ENCODE measurements at places on chromosomes 13 and 19.
A peak's percentile ranks its signal among the peaks of the same experiment; 100 is the strongest.

DNA sequence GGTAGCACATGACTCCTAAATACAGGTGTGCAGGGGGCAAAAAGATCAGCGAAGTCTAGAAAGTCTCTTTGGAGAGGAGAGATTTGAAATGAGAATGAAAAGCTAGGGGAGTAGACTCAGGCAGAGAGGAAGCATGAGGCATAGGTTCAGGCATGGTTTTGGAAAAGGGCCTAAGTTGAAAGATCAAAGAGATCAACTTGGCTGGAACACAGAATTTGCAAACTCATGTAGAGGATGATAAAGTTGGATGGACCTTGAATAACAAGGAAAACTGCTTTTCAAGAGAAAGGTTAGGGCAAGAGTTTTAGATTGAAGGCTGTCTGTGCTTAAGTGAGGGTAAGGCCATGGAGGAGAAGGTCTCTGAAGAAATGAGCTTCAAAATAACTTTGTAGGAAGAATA, 47.4 kb upstream of the UBAC2 start:
- DNase-seq: no peak

DNA sequence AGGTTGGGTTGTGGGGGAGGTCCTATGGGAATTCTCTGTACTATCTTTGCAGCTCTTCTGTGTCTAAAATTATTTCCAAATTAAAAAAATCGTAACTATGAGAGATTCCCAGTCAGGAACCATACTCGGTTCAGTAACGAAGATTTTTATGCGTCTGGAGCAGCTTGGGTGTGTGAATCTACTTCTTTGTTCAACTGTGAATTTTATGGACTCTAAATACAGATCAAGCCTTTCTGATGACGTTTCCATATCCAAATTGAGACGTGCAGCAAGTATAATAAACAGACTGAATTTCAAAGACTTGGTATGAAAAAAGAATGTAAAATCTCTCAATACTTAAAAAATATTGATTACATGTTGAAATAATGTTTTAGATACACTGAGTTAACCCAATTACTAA, 30.9 kb downstream of the MLLT1 start:
- no peak for DNase-seq

- DNase-seq: no peak
Observed at GRCh38 chr13:113093580-113094409, 11.8 kb upstream of the F7 start.

- DNase-seq: peak; percentile 78
Observed at GRCh38 chr19:3154957-3155736, 19.3 kb downstream of the GNA15 start.

DNA sequence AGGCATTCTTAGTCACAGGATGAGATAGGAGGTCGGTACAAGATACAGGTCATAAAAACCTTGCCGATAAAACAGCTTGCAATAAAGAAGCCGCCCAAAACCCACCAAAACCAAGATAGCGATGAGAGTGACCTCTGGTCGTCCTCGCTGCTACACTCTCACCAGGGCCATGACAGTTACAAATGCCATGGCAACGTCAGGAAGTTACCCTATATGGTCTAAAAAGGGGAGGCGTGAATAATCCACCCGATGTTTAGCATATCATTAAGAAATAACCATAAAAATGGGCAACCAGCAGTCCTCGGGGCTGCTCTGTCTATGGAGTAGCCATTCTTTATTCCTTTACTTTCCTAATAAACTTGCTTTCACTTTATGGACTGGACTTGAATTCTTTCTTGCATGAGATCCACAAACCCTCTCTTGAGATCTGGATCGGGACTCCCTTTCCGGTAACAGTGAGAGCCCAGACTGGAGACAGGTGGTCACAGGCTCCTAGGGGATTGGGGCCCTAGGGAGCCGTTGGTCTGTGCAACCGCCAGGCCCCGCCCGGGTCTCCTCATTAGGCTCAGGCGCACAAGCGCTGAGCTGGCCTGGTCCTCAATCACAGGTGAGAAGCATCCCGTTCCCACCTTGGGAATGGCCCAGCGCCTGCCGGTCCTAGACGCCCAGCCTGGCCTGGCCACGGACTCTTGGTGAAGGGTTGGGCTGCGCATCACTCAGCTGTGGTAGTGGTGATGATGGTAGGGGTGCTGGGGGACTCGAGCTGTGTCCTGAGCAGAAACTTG, 10.9 kb upstream of the ZNF544 start:
- no peak for DNase-seq

DNA sequence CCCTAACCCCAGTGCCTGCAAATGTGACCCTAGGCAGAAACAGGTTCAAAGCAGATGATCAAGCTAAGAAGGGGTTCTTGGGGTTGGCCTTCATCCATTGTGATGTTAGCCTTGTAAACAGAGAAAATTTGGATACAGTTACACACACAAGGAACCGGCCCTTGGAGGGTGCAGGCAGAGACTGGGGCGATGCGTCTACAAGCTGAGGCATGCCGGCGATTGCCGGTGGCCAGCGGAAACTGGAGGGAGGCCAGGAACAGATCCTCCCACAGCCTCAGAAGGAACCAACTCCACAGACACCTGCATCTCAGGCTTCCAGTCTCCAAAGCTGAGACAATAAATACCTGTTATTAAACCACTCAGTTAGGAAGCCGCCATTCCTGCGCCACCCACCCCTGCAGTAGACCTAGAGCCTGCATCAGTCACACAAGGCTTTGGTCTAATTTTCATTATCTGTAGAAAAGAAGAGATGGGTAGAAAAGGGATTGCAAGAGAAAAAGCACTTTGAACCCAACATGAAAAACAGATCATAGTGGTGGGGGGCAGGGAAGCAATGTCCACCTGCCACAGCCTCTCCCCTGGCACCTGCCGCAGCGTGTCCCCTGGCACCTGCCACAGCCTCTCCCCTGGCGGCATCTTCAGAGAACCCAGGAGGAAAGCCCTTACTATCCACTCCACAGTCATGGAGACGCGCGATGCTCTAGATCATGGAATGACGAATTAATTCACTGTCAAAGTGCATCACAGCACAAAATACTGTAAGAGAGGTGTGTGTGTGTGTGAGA, 119.7 kb upstream of the SOX1 start:
- DNase-seq: no peak

- DNase-seq: no peak
Observed at GRCh38 chr13:43742911-43743310, 43.9 kb downstream of the ENOX1 start.

- peak; percentile 90 for DNase-seq
Observed at GRCh38 chr19:47240996-47241918, 10.3 kb upstream of the BBC3 start.

GRCh38 chr19:48962849-48963165, 2.3 kb upstream of the FTL start:
- no peak for DNase-seq

DNA sequence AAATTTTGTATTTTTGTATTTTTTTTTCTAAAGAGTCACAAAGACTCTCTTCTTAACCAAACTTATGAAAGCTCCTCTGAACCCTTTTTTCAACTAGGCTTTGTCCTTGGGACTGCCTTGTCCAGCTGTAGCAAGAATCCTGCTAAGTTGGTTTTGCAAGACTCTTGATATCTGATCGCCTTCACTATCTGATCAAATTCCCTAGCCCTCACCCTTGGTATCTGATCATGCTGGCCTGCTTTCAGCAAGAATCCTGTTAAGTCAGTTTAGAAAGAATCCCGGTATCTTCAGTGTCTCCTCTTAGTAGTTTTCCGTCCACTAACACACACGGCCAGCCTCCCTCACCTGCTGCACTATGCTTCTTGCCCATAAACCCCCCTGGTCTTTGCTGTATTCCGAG, 1.9 kb upstream of the SIGLEC5 start:
- DNase-seq: no peak

DNA sequence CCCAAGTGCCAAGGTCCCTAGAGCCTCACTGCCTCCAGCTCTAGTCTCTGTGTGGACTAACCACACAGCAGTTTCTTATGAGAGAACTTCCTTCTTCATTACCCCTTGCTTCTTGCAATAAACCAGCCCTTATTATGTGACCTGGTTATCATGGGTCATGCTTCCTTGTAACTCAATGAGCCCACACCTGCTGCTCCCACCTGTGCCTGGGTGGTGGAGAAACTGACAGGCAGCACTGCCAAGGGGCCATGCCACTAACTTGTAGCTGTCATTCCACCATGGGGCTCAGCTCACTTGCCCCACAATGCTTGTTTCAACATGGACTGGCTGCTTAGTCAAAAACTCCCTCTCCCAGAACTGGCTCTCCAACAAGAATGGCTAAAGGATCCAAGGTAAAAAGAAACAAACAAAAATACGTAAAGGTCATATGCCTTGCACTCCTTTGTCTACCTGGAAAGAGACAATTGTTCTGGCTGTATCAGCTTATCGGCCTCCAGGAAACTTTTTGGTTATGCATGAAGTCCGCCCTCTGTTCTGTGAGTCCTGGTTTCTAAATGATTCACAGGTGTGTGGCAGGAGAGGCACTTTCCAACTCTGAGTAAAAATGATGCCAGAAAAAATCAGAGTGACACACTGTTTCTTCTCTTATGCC, 446.4 kb downstream of the COG6 start:
- DNase-seq: no peak

- no peak for DNase-seq
Observed at GRCh38 chr19:18789883-18790565, 1.1 kb downstream of the COMP start.

DNA sequence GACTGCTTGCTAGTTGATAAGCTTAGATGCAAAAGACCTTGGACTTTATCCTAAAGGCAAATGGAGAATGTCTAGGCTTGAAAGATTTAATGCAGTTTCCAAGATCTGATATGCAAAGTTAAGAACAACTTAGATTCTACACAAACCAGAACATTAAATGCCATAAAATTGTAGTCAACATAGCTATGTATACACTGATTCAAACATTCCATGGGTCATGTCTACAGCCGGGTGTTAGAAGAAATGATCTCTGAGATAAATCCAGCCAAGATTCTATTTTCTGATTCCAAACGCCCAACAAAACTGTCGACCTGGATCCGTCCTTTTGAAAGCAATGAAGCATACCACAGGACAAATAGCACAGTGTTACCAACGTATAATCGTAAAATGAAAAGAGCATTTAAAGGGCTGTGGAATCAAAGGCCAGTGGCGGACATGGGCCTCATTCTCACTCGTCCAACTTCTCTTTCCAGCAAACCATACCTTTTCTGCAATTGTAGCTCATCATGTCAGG, 52.7 kb downstream of the KCTD12 start:
- DNase-seq: no peak

GRCh38 chr19:34555447-34555846, 73.9 kb downstream of the WTIP start:
- no peak for DNase-seq

GRCh38 chr13:49023431-49023830, 47.7 kb downstream of the FNDC3A start:
- DNase-seq: no peak

- no peak for DNase-seq
Observed at GRCh38 chr19:17865364-17866311, 5.9 kb downstream of the RPL18A start.

- DNase-seq: no peak
Observed at GRCh38 chr13:41111454-41111853, 21.1 kb downstream of the KBTBD6 start.

DNA sequence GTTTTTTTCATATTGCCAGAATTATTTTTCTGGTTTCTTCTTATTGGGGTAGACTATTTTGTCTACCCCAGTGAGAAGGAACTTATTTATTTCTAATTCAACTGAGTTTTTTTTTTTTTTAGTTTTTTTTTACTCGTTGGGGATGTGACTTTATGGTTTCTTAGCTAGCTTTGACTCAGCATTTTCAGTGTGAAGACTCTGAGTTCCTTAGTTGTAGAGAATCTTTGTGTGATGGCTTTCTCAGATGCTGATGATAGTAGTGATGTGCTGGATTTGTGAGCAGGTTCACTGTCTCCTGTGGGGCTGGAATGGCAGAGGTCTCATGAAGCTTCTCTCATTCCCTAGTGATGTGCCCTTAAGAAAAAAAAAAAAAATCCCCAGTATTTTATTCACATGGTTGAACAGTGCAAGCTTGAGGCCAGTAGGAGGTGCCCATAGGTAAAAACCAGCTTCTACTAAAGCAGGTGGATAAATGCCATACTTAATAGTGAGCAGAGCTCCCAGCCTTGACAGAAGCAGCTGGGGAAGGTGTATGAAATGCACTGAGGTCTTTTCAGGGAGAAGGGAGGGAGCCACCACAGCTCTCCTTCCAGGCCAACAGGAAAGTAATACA, 106.2 kb upstream of the KLF5 start:
- no peak for DNase-seq

GRCh38 chr13:61045251-61045650, 370.4 kb downstream of the PCDH20 start:
- DNase-seq: no peak

- no peak for DNase-seq
Observed at GRCh38 chr13:78662467-78662866, 3.5 kb upstream of the OBI1 start.

- no peak for DNase-seq
Observed at GRCh38 chr19:33501693-33502356, 19.8 kb downstream of the PEPD start.

DNA sequence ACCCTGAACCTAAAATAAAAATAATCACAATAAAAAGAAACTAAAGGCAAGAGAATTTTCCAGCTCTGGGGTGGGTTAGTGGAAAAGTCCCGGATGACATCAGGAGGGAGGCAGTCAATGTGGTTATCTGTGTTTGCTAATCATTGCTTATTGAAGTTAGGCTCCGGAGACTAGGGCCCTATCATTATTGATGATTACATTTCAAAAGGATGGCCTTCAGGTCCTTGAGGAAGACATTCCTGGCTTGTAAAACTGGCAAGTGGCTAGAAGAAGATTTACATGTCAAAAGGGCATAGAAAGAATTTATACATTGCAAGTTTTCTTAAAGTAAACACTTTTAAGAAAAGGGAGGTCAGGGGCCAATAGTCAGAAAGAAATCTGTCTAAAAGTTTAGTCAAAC, 123.4 kb downstream of the POSTN start:
- no peak for DNase-seq

- no peak for DNase-seq
Observed at GRCh38 chr19:33686687-33687480, 65.1 kb downstream of the CHST8 start.

- DNase-seq: peak; percentile 58
Observed at GRCh38 chr19:1063030-1063908, 3.7 kb upstream of the ARHGAP45 start.

DNA sequence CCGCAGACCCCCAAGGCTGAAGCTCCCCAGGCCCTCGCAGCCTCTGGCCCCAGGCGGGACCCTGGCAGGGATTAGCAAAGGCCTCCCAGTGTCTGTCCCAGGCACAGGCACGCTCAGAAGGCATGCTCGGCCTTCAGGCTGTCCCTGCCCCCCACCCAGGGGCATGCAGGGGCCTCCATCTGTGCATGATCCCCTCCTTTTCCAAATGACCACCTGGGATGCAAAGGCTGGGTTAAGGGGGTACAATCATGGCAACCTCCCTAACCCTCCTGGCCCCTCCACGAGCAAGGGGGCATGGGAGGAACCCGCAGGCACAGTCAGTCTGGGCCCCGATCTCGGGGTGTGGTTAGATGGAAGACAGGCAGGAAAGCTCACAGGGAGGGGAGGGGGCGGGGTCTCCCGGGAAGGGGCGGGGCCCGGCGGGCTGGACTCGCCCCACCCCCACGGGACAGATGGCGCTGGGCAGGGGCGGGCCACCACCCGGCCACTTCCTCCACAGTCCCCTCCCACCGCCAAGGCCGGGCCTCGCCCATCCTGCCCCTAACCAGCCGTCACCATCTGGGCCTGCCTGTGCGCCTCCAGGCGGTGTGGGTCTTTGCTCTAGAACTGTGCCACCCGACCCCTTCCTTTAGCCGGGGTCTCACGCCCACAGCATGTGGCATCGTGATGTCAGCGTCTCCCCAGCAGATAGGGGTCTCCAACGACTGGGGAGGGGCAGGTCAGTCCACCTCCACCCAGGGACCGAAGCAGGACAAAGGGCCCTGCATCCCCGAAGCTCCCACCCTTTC, 7.0 kb upstream of the REXO1 start:
- DNase-seq: peak; percentile 65

- DNase-seq: peak; percentile 74
Observed at GRCh38 chr19:40609561-40610395, 8.6 kb downstream of the LTBP4 start.

All from effector CD4-positive, alpha-beta T cell (primary cell).